Stomach (tissue), 19 donors: ENCODE measurements at places on chromosomes 6 and 20. TPM values are rescaled to one million over a fixed set of nuclear protein-coding genes. Genes with fewer than 3 reads are reported as not detected.

GRCh38 chr6:152632121-152632782, 4.9 kb downstream of the SYNE1 start:
- no peak overlapping the region for H3K27ac ChIP-seq
- no peak overlapping the region for H3K4me3 ChIP-seq
- DNase-seq = no peak
- no peaks in the 10 kb centered on the region for H3K36me3 ChIP-seq
- no peaks in the 10 kb centered on the region for H3K27me3 ChIP-seq
- H3K4me1 ChIP-seq = peaks cover 28% of the 10 kb centered on the region

DNA sequence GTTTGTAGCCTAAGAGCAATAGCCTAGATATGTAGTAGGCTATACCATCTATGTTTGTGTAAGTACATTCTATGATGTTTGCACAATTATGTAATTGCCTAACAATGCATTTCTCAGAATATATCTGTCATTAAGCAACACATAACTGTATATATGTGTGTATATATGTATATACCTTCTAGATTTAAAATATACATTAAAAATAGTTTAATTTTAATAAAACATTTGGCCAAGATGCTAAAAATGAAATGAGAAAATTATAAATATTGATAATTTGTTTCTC, 20.6 kb downstream of the SESN1 start:
- H3K4me3 ChIP-seq = no peak overlapping the region
- no peak overlapping the region for H3K27ac ChIP-seq
- no peaks in the 10 kb centered on the region for H3K36me3 ChIP-seq
- DNase-seq = no peak
- no peaks in the 10 kb centered on the region for H3K27me3 ChIP-seq
- H3K4me1 ChIP-seq = peaks cover 35% of the 10 kb centered on the region

DNA sequence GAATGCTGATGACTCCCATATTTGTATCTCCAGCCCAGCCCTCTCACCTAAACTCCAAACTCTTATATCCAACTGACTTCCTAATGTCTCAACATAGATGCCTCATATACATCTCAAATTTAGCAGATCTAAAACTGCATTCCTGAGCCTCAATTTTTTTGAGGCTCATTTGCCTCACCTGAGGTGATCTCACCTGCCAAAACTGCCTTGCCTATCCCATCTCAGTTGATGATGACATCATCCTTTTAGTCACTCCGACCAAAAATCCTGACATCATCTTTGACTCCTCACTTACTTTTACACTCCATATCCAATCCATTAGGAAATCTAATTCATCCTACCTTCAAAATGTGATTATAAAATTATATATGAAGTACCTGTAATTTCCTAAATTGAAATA, 25.6 kb upstream of the SLPI start:
- no peak for DNase-seq
- H3K27ac ChIP-seq = no peak overlapping the region
- no peak overlapping the region for H3K4me3 ChIP-seq
- H3K4me1 ChIP-seq = no peaks in the 10 kb centered on the region
- no peaks in the 10 kb centered on the region for H3K27me3 ChIP-seq
- no peaks in the 10 kb centered on the region for H3K36me3 ChIP-seq

GRCh38 chr6:108157981-108158525, 7.8 kb upstream of the NR2E1 start:
- H3K27me3 ChIP-seq = peaks cover 99% of the 10 kb centered on the region
- no peak for DNase-seq
- H3K4me1 ChIP-seq = peaks cover 16% of the 10 kb centered on the region
- no peak overlapping the region for H3K27ac ChIP-seq
- H3K4me3 ChIP-seq = peak overlapping the region; percentile 31

DNA sequence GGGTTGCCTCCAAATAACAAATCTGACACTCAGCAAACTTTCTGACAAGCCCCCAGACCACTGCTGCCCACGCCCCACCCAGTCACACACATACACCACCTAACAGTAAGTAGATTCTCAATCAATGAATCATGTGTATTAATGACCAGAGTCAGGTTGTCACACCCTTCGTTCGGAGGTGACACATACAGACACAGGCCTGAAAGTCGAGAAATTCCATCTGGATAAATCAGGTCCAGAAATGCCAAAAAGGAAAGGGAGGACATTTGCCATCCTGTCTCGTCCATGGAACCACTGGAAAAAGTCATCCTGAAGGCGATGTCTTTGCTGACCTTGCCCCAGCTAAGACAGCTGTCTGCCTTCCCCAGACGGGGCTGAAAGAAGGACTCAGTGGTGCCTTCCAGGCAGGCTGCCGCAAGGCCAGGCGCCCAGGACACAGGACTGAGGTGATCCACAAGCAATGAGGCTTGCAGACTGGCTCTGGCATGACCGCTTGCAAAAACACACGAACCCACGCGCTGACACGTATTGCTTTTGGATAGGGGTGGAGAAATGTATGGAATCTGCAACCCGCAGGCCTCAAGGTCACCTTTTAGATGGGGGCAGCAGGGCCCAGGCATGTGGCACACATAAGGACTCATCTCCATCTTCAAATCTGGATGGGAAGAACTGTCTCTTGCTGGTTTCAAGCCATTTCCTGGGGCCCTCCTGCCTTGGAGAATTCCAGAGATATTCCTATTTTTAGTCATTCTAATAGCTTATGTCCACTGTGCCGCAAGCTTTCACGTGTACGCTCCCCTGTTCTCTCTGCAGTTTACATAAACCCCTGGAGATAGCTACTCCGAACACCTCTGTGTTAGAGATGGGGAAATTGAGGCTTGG, 9.0 kb downstream of the NFATC2 start:
- no peak overlapping the region for H3K4me3 ChIP-seq
- peak overlapping the region; percentile 59 for H3K27ac ChIP-seq
- peaks cover 62% of the 10 kb centered on the region for H3K4me1 ChIP-seq
- no peaks in the 10 kb centered on the region for H3K27me3 ChIP-seq
- DNase-seq = no peak
- H3K36me3 ChIP-seq = no peaks in the 10 kb centered on the region

DNA sequence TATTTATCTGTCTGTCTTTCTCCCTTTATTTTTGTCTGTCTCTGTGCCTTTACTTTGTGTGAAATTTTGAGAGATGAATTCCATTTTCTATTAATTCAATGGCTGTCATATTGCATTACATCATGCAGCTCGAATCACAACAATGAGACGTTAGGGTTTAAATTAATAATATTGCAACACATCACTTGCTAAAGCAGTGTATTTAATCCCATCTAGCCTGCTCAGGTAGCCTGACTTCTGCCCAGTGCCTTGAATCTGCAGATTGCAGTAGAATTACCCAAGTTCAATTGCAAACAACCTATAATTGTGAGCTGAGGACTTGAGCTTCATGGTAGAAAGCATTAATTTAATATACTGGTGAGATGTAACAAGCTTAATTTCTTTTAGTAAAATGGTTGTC, 235.7 kb upstream of the TSHZ2 start:
- no peak for DNase-seq
- H3K27me3 ChIP-seq = no peaks in the 10 kb centered on the region
- no peak overlapping the region for H3K27ac ChIP-seq
- no peak overlapping the region for H3K4me3 ChIP-seq
- no peaks in the 10 kb centered on the region for H3K4me1 ChIP-seq

- no peak overlapping the region for H3K27ac ChIP-seq
- H3K4me1 ChIP-seq = no peaks in the 10 kb centered on the region
- H3K36me3 ChIP-seq = peaks cover 14% of the 10 kb centered on the region
- no peak for DNase-seq
- no peak overlapping the region for H3K4me3 ChIP-seq
These were observed 45.5 kb downstream of the CEP43 start for GRCh38 chr6:167044696-167045095.

DNA sequence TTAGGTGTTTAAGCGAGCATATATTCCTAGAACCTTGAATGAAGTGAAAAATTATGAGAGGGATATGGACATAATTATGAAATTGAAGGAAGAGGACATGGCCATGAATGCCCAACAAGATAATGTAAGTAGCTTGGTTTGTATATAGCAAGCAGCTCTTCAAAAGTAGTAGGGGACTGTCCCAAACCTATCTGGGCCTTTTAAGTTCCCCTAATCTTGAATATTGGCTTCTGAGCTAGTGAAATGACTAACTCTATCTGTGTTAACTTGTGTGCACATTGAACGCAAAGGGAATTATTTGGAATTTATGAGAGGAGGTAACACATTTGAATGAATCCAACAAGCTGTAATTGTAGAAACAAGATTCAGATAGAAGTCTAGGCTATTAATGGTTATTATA, 21.7 kb downstream of the RIOK1 start:
- H3K4me3 ChIP-seq = no peak overlapping the region
- no peak for DNase-seq
- H3K4me1 ChIP-seq = no peaks in the 10 kb centered on the region
- H3K27ac ChIP-seq = no peak overlapping the region
- peaks cover 100% of the 10 kb centered on the region for H3K36me3 ChIP-seq

GRCh38 chr6:26525838-26526237, 12.3 kb upstream of the HMGN4 start:
- no peaks in the 10 kb centered on the region for H3K36me3 ChIP-seq
- H3K27ac ChIP-seq = no peak overlapping the region
- no peak for DNase-seq
- H3K4me3 ChIP-seq = no peak overlapping the region

Gene HLA-DOB
- total RNA-seq = not detected

Gene PKIB
- 12.8 TPM for total RNA-seq

DNA sequence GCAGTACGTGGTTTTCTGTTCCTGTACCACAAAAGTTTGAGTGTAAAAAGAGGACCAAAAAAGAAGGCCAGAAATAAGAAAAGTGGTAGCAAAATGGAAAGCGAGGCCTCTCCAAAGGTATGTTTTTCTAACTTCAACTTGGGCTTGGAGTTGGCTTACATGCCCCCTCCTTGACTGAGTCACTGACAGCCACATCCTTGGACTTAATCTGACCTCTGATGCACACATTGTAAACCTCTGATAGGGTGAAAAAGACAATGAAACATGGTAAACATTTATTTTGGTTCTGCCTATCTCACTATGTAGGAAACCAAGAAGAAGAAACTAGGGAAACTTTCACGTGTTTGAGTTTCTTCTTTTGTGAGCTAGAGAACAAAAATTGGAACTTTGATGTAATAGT, 503.2 kb upstream of the ID4 start:
- no peaks in the 10 kb centered on the region for H3K4me1 ChIP-seq
- no peak overlapping the region for H3K27ac ChIP-seq
- H3K27me3 ChIP-seq = no peaks in the 10 kb centered on the region

Gene SPAG4
- total RNA-seq = not detected

Gene SYNDIG1
- total RNA-seq = not detected

DNA sequence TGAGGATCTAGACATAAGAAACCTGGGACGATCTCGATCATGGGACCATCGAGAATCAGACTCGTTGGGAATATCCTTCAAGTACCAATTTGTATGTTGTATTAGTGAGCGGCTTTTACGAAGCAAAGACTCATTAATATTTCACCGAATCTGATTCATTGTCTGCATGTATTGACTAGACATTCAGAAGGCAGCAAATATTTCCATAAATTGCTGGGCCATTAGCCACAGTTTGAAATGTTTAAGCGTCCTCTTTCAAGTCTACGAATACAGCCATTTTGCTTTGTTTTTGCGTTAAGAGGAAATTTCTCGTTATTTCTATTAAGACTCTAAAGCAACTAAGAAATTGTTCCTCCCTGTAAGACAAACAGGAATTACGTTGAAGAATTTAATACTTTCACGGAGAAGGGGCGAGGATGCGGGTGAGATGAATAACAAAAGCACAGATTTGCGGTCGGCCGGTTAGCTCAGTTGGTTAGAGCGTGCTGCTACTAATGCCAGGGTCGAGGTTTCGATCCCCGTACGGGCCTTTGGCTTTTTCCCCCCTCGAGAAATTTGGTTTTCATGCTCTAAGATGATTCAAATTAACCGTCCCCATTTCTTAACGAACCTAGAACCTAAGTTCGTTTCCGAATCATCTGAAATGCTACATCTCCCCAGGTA, 18.5 kb downstream of the POM121L2 start:
- H3K27me3 ChIP-seq = peaks cover 34% of the 10 kb centered on the region
- no peaks in the 10 kb centered on the region for H3K4me1 ChIP-seq
- H3K4me3 ChIP-seq = no peak overlapping the region
- DNase-seq = no peak
- no peak overlapping the region for H3K27ac ChIP-seq

DNA sequence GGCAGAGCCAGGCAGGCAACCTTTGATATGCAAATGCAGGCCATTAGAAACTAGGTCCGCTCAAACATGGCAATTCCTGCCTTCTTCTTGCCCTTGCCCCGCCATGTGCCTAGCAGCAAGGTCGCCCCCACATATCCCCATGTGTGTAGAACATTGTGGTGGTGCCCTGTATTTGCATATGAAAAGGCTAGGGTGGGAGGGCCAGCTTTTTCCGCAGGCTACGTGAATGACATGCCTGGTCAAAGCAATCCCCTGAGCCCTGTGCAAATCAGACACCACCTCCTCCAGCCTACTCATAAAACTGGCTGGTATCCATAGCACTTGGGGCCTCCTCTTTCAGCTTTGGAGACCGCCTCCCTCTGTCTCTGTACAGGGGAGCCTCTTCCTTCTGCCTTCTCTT, 31.6 kb downstream of the GSTA2 start:
- no peak for DNase-seq
- H3K36me3 ChIP-seq = no peaks in the 10 kb centered on the region
- H3K27ac ChIP-seq = no peak overlapping the region
- no peaks in the 10 kb centered on the region for H3K27me3 ChIP-seq

Gene IRF4
- 5.3 TPM for total RNA-seq

DNA sequence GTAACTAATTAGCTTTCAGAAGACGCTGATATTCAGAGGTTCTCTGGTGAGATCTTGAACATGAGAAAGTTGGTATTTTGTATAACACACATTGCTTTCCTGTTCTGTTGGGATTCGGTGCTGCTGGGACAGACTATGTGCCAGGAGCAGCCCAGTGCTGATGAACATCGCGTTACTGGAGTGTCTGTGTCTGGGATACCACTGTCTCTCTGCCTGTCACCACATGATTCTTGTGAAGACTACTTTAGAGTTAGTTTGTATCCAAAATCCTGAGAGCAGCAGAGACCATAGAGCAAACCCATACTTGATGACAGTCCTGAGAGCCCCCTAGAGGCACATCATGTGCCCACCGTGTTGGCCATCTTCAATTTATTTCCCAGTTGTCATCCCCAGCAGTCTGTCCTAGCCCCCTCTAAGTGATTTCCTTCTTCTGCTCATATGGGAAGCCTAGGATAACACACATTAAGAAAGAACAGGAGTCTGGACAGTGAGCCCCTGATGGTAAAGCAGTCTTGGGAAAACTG, 41.8 kb upstream of the TINAG start:
- H3K27me3 ChIP-seq = no peaks in the 10 kb centered on the region
- no peak for DNase-seq
- H3K36me3 ChIP-seq = no peaks in the 10 kb centered on the region
- no peak overlapping the region for H3K27ac ChIP-seq
- no peaks in the 10 kb centered on the region for H3K4me1 ChIP-seq
- no peak overlapping the region for H3K4me3 ChIP-seq

GRCh38 chr6:14824484-14825275, 421.2 kb upstream of the JARID2 start:
- H3K4me1 ChIP-seq = no peaks in the 10 kb centered on the region
- peak; percentile 33 for DNase-seq

- no peak overlapping the region for H3K27ac ChIP-seq
- peaks cover 59% of the 10 kb centered on the region for H3K36me3 ChIP-seq
- DNase-seq = no peak
- H3K27me3 ChIP-seq = no peaks in the 10 kb centered on the region
These were observed 178.5 kb downstream of the SLC16A10 start for GRCh38 chr6:111265842-111266241.

Gene CEP250
- total RNA-seq = 2.9 TPM

- H3K36me3 ChIP-seq = peaks cover 21% of the 10 kb centered on the region
- no peak overlapping the region for H3K27ac ChIP-seq
- H3K27me3 ChIP-seq = no peaks in the 10 kb centered on the region
- DNase-seq = no peak
These were observed 6.6 kb upstream of the ZBTB22 start for GRCh38 chr6:33324125-33324524.

Gene POM121L2
- total RNA-seq = not detected

Gene GSTA2
- 0.89 TPM for total RNA-seq

Gene COL12A1
- 170 TPM for total RNA-seq

Gene ENPP4
- 17.9 TPM for total RNA-seq
